ENCODE measurements at places on chromosomes 4 and X.

DNA sequence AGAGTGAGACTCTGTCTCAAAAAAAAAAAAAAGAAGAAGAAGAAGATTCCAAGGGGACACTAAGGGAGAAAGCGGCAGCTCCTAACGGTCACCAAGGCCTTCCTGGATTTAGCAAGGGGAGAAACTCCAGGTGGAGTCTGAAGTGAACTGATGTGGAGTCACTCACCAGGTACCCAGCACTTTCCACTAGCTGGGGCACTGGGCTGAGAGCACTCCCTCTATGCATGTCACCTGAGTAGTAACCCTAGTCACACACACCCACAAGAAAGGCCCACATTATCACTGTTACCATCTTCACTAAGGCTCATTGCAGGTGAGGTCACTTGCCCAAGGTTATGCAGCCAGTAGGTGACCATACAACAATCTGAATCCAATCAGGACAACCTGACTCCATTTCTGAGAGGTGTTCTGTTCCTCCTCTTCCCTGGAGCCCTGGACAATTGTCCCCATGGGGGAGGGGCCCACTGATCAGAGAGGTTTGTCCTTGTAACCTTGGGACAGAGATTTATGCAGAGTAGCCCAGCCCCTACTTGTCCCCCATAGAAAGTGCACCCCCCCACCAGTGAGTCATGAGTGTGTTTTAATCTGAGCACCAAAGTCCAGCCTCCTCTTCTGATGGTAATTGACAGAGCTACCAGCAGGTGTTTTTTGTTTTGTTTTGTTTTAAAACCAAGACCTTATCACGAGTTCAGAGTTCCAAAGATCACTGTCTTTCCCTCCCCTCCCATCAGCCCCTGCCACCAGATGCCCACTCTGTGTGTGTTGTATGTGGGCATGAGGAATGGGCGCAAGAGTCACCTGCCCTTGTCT, 5.9 kb upstream of the SASH3 start:
- no peak for DNase-seq

- no peak for DNase-seq
These were observed 54.2 kb downstream of the QRFPR start for GRCh38 chr4:121326597-121326996.

DNA sequence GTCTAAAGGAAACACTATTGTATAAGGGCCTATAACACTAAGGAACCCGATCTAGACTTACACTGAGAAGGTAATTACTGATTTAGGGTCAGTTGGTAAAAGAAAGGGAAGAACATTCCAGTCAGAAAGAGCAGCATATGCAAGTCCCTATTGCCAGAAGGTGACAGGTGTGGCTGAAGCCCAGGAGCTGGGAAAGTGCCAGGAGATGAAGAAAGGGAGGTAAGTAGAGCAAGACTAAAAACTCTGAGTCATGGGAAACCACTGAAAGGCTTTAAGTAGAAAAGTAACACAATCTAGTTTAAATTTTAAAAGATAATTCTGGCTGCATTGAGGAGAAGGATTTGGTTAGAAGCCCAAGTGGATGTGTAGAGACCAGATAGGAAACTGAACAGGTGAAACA, 77.7 kb upstream of the INTU start:
- DNase-seq, result no peak

DNA sequence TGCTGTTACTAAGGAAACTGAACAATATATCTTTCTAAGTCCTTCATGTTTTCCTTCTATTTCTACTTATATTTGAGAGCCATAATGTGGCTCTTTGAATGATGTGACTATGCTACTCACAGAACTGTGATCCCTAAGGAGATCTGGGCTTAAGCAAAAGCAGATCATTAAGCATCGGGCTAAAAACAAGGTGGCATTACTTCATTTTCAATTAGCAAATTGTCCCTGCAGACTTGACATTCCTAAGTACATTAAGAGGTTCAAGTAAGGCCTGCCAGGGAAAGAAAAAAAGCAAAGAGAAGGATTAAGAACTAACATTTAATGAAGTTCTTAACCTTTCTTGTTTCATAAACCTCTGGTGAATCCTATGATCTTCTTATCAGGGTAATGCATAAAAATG, 447.6 kb downstream of the PDGFC start:
- no peak for DNase-seq

- DNase-seq, result no peak
These were observed 890 bp upstream of the NAP1L5 start for GRCh38 chr4:88698519-88698918.

DNA sequence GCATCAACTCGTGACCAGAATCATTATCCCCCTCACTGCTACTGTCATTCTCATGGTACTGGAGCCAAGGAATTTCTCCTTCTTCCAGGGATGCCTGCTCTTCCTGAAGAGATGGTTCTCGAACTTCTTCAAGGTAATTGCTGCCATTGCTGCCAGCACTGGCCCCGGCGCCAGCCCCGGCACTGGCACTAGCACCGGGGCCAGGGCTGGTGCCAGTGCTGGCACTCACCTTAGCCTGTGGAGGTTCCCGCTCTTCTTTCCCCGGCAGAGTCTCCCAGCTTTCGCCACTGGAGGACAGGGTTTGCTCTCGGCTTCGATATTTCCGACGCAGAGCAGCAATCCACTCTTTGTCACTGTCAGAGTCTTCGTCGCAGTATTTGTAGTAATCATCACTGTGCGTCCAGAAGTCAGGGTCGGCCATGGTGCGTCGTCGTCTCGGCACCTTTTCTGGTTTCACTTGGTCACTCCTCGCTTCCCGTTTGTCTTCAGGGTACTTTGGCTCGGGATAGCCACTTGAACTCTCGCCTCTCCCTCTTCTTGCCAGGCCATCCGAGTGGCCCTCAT, 3.4 kb downstream of the PJA1 start:
- no peak for DNase-seq

DNA sequence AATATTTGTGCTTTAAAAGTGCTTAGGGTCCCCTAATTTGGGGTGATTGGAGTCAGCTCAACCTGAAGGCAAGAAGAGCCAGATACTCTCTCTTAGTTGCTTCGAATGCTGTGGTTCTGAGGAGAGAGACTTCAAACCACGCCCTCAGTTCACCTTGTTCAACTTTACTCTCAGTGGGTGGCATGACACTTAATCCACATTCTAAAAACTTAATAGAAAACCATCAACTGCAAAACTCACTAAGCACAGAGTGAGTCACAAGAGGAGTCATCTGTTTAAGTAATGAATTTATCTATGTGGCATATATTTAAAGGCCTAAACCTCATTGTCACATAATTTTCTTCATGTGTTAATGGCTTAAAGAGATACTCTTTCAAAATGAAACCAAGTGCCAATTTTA, 99.5 kb upstream of the SLC4A4 start:
- no peak for DNase-seq

DNA sequence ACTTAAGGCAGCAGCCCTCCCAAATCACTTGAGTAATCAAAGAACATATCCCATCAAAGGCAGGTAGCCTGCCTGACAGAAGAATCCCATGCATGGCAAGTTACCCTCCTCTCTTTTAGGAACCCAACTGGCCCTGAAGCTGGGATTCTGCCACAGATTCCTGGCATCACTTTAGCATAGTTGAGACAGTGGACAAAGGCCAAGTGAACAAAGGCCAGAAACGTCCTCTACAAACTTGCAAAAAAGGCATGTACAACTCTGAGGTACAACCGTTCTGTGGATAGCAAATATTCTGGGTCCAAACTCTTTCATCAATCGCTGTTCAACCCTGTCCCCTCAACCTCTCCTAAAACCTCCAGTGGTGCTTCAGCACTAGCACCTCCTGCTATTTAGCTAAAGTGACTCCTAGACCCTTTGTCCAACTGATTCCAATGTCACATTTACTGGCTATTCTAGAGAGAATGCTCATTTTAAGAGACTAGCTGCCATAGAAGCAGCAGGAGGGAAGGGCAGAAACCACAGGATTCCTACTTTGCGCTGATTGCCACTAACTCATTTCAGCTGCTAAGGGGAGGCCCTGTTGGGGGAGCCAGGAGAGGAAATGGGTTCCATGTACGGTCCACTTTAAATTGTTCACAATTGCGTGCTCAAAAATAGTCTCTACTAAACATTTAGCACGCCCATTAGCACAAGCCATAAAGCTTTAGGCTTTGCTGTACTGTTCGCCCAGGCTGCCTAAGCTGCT, 105.9 kb downstream of the SHROOM4 start:
- DNase-seq, result no peak

GRCh38 chr4:40731792-40732245, 17.9 kb upstream of the NSUN7 start:
- no peak for DNase-seq

- DNase-seq, result no peak
These were observed 329.1 kb downstream of the FBXW7 start for GRCh38 chr4:152206646-152207377.

DNA sequence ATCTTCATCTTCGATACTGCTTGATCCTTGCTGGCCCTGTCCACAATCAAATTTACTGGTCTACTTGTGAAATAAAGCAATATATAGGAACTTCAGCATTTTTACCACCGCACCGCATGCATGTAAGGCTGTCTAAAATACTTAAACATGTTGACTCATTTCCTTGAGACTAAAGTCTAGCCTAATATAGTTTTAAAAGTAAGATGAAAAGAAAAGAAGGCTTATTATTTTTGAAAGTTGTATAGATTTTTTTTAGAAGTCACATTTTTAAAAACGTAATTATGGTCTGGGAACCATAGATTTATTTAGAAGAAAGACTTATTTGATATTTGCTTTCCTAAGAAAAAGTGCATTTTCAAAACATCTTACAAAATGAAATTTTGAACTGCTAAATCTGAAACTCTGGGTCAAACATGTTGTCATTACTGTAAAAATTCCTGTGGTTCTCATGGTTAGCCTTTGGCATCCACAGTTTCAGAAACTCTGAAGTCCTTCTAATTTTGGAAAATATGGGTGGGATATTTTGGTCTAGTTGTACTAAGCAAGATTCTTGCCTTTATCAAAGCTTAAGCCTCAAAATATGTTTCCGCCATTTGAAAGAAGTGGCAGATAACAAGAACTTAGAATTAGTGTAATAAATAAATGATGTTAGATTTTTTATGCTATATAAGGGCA, 423.5 kb upstream of the CTSO start:
- DNase-seq, result no peak

DNA sequence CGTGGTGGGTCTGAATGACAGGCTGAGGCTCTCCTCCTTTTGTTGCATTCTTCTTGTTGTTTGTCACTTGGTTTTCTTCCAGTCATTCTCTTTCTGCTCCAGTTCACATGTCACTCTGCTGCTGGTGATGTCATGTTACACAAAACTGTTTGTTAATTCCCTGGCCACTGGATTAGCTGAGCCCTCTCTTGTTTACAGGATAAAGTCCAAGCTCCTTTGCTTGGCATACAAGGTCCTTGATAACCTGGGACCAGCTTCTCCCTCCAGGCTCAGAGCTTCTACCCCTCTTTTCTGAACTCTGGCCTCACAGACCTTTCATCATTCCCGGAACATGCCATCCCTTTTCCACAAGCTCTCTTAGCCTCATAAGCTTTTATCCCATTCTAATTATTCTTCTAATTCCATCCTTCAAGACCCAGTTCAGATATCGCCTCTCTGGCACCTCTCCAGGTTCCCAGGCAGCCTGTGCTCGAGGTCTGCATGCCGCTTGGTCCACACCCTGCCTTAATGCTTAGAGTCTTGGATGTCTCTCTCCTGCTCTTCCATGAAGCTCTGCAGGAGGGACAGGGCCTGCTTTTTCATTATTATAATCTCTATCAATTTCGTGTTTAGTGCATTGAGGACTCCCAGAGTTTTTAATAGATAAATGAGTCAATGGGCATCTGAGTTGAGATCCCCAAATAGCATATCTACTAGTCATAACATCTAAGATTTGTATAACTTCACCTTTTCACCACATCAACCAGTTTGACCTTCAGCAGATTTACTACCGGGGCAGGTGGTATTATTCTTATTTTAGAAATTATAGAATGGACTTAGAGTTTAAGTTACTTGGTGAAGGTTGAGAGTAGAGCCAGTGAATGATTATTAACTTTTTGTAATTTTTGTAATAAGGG, 98.7 kb downstream of the TMEM131L start:
- DNase-seq, result no peak
